Activated T-helper 2 cell treated with anti-CD3 and anti-CD28 coated beads, Interferon-gamma antibody, Interleukin-2, Interleukin-4, amounts not matched to agents 10 μg/mL and 5 μg/mL and 100 μg/mL, durations not matched to agents 14 hours and 24 hours and 36 hours (primary cell): ENCODE measurements at places on chromosomes 1 and 21. TPM values are rescaled to one million over a fixed set of nuclear protein-coding genes. Genes with fewer than 3 reads are reported as not detected.
A peak's percentile ranks its signal among the peaks of the same experiment; 100 is the strongest.

LCE3D gene
- total RNA-seq: not detected in 2 replicates

F5 gene
- 25.0 and 26.0 TPM in 2 replicates for total RNA-seq

TAS1R1 gene
- not detected in 2 replicates for total RNA-seq

CFHR1 gene
- total RNA-seq: not detected in 2 replicates

HES2 gene
- 0.21 and 0.51 TPM in 2 replicates for total RNA-seq

CD1C gene
- total RNA-seq: 0.46 TPM in 1 of 2 replicates, not detected in the other

MAP10 gene
- 3.0 and 3.2 TPM in 2 replicates for total RNA-seq

LIPI gene
- total RNA-seq: not detected in 2 replicates

PEX10 gene
- 17.6 and 18.2 TPM in 2 replicates for total RNA-seq

DNA sequence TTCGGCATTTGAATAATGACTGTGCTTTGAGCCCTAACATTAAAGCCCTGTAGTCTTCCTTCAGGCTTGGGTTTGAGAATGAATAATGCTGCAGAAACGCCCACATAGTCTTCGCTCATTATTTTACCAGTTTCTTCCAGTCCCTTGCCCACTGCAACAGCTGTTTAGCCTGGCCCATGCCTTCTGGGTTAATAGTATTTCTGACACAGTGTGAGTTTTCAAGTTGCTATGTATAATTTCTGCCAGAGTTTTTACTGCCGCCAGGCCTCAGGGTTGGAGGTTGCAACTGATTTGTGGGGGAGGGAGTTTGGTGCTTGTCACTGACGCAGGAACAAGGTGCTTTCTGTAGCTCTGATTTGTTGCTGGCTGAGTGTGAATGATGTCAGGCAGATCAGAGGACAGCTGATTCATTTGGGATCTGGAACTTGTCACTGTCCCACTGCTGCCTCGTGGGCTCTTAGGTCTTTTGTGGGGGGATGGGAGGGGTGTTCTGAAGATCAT is 109.8 kb downstream of the MAST2 start:
- no peaks in the 10 kb centered on the region for H3K36me3 ChIP-seq
- no peak overlapping the region for H3K27ac ChIP-seq
- no peak overlapping the region for H3K4me3 ChIP-seq

DNA sequence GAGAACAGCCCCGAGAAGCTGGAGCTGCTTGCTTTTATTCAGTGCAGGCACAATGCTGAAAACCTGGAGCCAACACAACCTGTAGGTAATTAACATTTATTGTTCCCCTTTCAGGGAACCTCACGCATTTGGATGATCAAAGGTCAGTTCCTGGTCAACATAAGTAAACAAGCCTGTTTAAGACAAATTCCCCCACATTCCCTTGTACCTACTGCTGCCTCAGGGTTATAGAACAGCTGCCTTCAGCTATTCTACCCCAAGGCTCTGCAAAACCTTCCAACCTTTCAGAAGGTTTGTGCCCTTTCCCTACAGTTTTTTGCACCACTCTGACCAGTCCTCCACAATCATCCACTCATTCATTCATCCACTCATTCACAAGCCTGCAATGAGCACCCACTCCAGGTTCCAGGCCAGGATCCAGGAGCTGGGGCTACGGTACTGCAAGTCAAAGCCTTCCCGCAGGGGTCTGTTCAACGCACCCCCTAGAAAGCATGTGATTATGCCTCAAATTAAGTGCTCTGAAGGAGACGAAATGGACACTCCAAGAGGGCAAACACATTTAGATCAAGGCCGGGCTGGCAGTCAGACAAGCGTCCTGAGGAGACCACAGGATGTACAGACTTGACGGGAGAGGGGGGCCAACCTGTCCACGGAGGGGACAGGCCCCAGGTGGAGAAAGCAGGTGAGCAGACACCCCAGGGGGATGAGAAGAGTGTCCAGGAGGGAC is 683.9 kb downstream of the MATN1 start:
- H3K4me3 ChIP-seq: no peak overlapping the region
- no peaks in the 10 kb centered on the region for H3K4me1 ChIP-seq
- DNase-seq: no peak
- H3K36me3 ChIP-seq: no peaks in the 10 kb centered on the region
- H3K27ac ChIP-seq: no peak overlapping the region
- no peaks in the 10 kb centered on the region for H3K27me3 ChIP-seq

GRCh38 chr1:58911841-58912499 is 128.1 kb upstream of the JUN start:
- H3K27ac ChIP-seq: no peak overlapping the region
- peaks cover 10% of the 10 kb centered on the region for H3K36me3 ChIP-seq
- no peak overlapping the region for H3K4me3 ChIP-seq

DNA sequence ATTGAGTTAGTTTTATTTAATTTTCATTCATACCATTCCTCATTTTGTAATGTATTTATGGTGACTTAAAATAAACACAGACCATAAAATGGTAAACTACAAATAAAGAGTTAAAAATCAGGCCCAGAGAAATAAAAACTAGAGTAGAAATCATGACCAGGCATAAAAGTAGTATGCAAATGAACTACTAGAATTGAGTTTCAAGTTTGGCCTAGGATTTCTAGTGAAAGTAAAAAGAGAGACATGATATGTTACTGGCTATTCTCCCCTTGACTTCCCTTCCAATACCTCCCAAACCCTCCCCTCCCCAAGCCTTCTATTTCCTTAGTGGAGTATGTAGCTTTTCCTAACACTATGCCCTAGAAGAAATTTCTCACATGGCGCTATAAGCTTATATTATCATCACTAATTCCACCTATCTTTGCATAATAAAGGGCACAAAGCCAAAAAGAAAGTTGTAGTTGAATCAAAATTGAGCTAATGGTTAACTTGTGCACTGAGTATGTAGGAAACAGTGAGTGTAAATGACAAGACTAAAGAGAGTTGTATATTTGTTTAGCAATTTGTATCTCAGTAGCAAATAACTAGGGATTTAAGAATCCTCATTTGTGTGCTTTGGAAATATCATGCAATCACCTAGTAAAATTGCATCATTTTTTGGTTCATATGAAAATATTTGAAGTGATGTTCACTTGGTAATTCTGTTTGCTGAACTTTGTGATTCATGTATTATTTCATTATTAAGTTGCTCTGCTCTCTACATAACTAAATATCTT is 29.7 kb upstream of the CDC14A start:
- peaks cover 2% of the 10 kb centered on the region for H3K27me3 ChIP-seq
- H3K27ac ChIP-seq: no peak overlapping the region
- H3K4me1 ChIP-seq: peaks cover 7% of the 10 kb centered on the region
- no peak overlapping the region for H3K4me3 ChIP-seq
- DNase-seq: no peak

DNA sequence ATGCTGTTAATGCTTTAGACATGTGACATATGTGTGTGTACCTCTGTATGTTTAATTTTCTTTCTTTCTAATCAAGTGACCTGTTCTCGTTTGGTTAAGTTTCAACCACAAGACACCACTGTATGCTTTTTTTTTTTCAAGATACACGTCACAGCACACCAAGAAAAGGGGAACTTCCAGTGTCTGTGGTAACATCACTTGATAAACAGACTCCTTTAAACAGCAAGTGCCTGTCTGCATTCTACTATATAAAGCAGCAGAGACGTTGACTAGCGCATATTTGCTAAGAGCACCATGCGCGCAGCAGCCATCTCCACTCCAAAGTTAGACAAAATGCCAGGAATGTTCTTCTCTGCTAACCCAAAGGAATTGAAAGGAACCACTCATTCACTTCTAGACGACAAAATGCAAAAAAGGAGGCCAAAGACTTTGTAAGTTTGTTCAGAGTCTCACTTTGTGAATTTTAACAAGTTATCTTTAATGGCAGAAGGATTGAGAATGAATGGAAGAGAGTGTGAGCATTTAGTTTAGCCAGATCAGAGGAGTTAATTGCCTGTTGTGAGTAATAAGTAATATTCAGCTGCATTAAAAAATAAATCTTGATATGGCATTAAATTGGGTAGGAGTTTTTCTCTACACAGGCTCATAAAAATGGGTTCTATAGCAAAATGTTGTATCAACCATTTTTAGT is at the start of gene RGS1:
Gene RGS1 (plus strand): TSS at position 275 of the 691 bp plus-strand sequence. CDS start 20 bp downstream, at position 295.
- peak within 1 kb of the TSS; percentile 78 for H3K4me3 ChIP-seq
- H3K27ac ChIP-seq: peak within 1 kb of the TSS; percentile 85
- peaks cover 30% of the 10 kb centered on the region for H3K36me3 ChIP-seq
- peak; percentile 61 for DNase-seq

DNA sequence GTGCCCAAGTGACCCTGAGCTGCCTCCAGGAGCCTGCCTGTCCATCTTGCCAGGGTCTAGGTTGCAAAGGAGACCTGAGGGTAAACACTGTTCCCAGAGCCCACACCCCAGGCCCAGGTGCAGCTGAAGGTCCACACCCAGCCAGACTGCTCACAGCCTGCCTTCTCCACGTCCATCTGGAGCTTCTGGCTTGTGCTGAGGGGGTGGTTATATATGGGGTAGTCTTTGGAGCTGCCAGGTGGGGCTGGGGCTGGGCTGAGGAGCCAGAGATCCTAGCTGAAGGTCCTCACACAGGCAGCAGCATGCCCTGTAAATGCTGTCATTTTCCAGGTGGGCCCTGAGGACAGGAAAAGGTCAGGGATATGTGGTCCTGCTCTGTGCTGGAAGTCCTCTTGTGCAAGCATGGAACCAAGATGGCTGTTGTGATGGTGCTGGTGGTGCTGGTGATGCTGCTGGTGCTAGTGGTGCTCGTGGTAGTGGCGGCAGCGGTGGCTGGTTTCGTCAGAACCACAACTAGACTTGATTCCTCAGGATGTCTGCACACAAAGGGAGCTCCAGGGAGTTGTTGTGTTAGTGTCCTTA is 182.7 kb downstream of the MATN1 start:
- H3K4me3 ChIP-seq: no peak overlapping the region
- H3K4me1 ChIP-seq: no peaks in the 10 kb centered on the region
- no peak overlapping the region for H3K27ac ChIP-seq
- DNase-seq: no peak

DNA sequence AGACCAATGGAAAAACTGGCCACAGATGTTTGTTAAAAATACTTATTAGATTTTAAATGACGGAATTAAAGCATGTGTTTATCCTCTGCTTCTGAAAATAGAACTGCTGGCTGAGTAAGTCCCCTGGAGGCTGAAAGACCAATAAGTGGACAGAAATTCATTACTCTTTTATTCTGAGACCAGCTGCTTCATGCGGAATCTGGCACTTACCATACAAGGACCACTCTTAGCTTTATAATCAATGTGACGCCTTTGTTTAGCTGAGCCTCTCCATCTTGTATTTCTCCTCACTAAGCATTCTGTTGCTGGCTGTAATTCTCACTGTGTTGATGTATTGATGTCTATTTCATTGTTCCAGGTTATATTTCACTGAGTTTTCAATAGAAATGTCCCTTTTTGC is 6.3 kb upstream of the EXO1 start:
- H3K27me3 ChIP-seq: peaks cover 10% of the 10 kb centered on the region
- peaks cover 2% of the 10 kb centered on the region for H3K4me1 ChIP-seq
- H3K4me3 ChIP-seq: no peak overlapping the region
- no peaks in the 10 kb centered on the region for H3K36me3 ChIP-seq
- no peak for DNase-seq
- no peak overlapping the region for H3K27ac ChIP-seq

DNA sequence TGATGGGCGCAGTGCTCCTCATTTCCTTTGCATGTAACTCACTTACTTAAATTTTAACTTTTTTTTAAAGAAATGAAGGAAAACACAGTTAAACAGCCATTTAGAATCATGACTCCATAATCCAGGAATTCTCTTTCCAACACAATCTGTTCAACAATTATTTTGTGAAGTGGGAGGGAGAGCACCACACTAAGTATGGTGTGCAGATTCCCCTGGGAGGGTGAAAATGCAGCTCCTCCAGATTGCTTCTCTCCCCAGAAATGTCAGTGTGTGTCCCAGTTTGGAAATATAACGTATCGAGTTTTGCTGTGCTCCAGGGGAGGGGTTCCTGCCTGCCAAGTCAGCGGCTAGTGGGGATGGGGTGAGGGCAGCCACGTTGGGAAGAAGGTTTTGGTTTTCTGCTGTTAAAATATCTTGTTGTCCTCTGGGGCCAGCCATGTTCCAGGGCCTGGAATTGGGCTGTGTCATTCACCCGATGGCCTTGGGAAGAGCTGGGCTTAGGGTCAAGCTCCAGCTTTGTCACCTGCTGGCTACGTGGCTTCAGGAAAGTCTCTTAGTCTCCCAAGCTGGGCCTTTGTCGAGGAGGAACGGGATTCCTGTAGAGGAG is 17.3 kb upstream of the DISP3 start:
- H3K4me1 ChIP-seq: no peaks in the 10 kb centered on the region
- no peak overlapping the region for H3K4me3 ChIP-seq
- H3K27ac ChIP-seq: no peak overlapping the region
- no peaks in the 10 kb centered on the region for H3K36me3 ChIP-seq
- H3K27me3 ChIP-seq: no peaks in the 10 kb centered on the region

GRCh38 chr1:12356004-12356890 is 126.4 kb downstream of the VPS13D start:
- no peaks in the 10 kb centered on the region for H3K27me3 ChIP-seq
- H3K4me3 ChIP-seq: no peak overlapping the region
- H3K36me3 ChIP-seq: peaks cover 60% of the 10 kb centered on the region
- no peak for DNase-seq
- no peak overlapping the region for H3K27ac ChIP-seq
